ENCODE measurements at places on chromosomes 6 and 20. TPM values are rescaled to one million over a fixed set of nuclear protein-coding genes. Genes with fewer than 3 reads are reported as not detected.

Gene SNAI1
- 0.83 TPM for total RNA-seq

Gene HDGFL1
- not detected for total RNA-seq

Gene EIF2S2
- 106 TPM for total RNA-seq

Gene ALDH8A1
- total RNA-seq, result 0.33 TPM

Gene KCNK17
- total RNA-seq, result not detected

Gene HLA-DQA2
- total RNA-seq, result not detected

Gene STMND1
- total RNA-seq, result not detected

Gene RAE1
- total RNA-seq, result 30.9 TPM

Gene CGA
- not detected for total RNA-seq

Gene TMC2
- not detected for total RNA-seq

Gene COL9A3
- total RNA-seq, result 0.15 TPM

Gene RAB44
- under 0.01 TPM for total RNA-seq

Gene MLN
- not detected for total RNA-seq

Gene COL21A1
- total RNA-seq, result 4.6 TPM

Gene BMP2
- total RNA-seq, result 20.7 TPM

All from smooth muscle cell of trachea (primary cell).